ENCODE measurements at places on chromosomes 12 and 14.

GRCh38 chr12:12278899-12279298 lies 12.1 kb upstream of the LRP6 start:
- no peak for DNase-seq

DNA sequence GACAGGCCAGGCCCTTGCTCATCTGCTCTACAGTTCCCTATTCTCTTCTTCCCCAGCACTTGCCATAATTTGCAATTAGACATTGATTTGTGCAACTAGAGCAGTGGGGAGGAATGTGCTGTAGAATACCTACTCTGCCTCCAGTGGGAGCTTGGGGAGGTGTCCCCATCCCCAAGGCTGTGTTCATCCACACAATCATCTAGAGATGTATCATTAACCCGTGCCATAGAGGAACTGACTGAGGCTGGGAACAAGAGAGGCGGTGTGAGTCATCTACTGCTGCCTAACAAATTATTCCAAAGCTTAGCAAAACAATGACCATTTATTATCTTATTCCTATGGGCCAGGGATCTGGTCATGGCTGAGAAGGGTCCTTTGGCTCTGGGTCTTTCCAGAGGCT lies 5.1 kb upstream of the OTUB2 start:
- peak; percentile 78 for DNase-seq

DNA sequence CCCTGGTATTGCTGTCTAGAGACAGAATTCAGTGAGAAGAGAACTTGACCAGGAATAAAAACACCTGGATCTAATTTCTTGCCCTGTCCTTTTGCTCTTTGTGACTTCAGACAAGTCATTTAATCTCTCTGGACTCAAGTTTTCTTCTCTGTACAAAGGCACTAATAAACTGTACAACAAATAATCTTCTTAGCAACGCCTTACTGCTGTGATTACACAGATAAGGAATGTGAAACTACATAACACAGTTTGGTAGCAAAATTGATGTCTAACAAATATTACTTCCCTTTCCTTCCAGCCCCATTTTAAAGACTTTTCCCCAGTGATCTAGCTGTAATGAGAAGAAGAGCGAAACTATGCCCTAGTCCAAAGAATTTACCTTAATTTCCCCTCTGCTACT lies 69.3 kb downstream of the BCAT1 start:
- DNase-seq: no peak

DNA sequence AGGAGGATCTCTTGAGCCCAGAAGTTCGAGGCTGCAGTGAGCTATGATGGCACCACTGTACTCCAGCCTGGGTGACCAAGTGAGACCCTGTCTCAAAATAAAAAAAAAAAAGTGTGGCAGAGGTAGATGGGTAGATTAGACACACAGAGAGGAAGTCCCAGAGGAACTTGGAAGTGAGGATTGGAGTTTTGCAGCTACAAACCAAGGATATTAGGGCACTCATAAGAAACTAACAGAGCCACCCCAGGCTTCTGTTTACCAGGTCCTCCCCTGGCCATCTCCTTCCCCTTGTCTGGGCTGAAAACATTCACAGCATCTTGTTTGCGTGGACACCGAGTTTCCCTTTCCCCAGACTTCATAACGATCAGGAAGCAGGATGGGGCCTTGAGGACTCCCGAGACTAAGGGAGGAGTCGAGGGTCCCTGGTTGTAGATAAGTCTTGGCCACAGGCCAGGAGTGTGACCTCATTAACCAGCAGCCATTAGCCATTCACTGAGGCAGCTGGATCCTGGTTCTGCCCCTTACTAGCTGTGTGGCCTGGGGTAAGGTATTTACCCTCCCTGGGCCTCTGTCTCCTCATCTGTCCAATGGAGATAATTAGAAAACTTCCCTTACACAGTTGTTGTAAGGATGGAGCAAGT lies 2.1 kb downstream of the MAP1LC3B2 start:
- DNase-seq: no peak

DNA sequence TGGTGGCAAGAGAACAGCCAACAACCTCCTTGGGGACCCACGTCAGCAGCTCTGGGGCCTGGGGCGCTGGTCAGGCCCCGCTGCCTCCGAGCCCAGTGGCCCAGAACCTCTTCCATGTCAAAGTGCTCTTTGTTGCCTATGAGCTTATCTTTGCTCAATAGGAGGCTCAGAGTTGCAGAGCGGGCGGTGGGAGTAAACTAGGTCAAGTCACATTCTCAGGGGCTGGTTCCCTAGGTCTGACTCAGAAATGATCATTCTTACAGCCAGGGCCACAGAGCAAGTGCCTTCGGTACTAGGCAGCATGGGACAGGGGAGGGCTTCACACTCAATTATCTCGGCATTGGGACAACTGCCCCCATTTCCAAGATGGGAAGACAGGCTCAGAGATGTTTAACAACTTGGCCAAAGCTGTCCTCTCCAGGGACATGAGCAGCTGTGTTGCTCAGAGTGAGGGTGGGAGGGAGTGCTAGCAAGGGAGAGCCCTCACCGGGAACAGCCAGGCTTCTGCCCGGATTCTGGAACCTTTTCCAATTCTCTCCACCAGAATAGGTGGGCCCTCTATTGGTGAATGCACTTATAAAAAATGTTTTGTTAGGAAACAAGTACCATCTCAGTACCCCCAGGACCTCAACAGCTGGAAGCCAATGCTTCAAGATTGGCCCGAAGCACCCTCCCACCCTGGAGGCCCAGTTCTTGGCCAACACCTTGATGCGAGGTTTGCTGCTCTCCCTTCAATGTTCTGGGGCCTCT lies 11.9 kb downstream of the SLC25A29 start:
- no peak for DNase-seq

GRCh38 chr12:89846473-89847055 lies 137.9 kb upstream of the ATP2B1 start:
- peak; percentile 85 for DNase-seq

GRCh38 chr12:44503329-44503728 lies 372.8 kb downstream of the NELL2 start:
- no peak for DNase-seq

DNA sequence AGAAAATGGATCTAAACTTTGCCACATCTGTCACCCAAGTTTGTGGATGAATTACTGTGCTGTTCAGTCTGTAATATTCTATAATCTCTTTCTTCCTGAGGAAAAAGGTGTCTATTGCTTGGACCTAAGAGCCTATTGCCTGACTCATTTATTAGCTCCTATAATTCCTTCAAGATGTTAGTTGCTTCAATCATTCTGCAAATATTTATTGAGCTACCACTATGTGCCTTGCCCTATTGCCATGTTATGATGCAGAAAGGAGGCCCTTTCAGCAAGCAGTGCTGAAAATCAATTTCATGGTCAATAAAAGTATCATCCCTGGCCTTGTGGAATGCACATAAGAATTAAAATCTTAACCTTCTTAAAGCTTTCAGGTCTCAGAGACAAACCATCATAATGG lies 113.6 kb downstream of the CCER1 start:
- DNase-seq: no peak

DNA sequence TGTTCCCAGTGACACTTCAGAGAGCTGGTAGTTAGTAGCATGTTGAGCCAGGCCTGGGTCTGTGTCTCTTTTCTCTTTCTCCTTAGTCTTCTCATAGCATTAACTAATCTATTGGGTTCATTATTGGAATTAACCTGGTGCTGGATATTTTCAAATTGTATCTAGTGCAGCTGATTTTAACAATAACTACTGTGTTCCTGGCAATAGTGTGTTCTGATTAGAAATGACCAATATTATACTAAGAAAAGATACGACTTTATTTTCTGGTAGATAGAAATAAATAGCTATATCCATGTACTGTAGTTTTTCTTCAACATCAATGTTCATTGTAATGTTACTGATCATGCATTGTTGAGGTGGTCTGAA lies 3.0 kb downstream of the FOS start:
- DNase-seq: no peak

GRCh38 chr12:107064687-107065086 lies 28.7 kb downstream of the CRY1 start:
- DNase-seq: no peak

DNA sequence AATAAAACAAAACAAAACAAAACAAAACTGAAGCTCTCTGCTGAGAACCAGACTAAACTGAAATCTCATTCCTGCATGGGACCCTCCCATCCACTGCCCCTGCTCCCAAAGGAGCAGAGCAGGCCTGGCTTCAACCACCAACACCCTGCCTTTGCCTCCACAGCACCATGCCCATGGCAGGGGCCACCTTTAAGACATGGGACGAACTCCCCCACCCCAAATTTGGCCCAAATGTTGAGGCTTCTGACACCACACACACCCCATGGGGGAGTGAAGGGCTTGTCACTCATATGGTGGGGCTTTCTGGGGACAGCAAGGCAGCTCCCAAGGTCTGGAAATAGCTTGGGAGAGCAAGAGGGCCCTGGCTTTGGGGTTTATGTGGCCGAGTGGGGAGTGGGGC lies 177.2 kb downstream of the KIF26A start:
- no peak for DNase-seq

DNA sequence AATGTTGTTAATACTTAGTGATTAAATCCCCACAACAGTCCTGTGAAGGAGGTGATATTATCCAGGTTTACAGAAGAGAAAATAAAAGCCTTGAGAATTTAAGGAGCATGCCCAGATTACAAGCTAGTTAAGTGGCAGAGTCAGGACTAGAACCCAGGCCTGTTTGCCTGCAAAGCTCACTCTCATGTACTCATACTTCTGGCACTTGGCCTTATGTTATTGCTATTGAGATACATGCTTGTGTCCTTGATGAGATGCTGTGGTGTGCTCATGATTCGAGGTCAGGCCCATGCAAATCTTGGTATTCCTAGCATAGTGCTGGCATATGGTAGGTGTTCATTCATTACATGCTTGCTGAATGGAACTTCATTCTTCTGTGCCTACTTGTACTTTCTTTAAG lies 7.6 kb upstream of the EID3 start:
- no peak for DNase-seq

GRCh38 chr12:117227000-117227653 lies 36.9 kb upstream of the FBXO21 start:
- DNase-seq: no peak

GRCh38 chr12:104990950-104991349 lies 4.8 kb downstream of the NOPCHAP1 start:
- no peak for DNase-seq

GRCh38 chr12:123971449-123971769 lies 1.2 kb downstream of the CCDC92 start:
- DNase-seq: no peak

DNA sequence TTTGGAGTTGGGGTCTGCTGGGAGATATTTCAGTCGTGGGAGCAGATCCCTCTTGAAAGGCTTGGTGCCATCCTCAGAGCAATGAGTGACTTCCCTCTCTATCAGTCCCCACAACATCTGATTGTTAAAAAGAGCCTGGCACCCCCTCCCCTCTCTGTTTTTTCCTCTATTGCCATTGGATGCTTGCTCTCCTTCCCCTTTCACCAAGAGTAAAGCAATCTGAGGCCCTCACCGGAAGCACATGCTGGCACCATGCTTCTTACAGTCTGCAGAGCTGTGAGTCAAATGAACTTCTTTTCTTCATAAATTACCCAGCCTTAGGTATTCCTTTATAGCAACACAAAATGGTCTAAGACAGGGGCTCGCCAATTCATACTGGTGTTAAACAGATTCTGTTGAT lies 99.1 kb upstream of the CCND2 start:
- peak; percentile 32 for DNase-seq

DNA sequence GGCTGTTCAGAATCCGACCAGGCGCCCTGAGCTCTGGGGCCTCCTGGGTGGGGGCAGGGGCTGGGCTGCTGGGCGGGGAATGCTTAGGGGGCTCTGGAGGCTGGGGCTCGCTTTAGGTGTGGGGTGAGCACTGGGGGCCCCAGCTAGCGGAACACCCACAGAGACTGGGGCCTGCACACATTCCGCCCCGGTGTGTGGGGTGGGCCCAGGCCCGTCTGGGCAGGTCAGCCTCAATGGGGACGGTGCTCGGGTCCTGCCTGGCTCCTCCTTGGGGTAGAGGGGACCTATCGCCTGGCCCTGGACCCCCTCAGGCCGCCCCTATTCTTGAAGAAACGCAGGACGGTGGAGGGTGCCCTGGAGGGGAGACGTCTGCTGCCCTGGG lies 364.8 kb downstream of the TMEM121 start:
- DNase-seq: no peak

GRCh38 chr12:120094485-120094884 lies 22.1 kb downstream of the RAB35 start:
- DNase-seq: no peak

GRCh38 chr12:75635606-75636444 lies 124.4 kb upstream of the KRR1 start:
- peak; percentile 10 for DNase-seq

DNA sequence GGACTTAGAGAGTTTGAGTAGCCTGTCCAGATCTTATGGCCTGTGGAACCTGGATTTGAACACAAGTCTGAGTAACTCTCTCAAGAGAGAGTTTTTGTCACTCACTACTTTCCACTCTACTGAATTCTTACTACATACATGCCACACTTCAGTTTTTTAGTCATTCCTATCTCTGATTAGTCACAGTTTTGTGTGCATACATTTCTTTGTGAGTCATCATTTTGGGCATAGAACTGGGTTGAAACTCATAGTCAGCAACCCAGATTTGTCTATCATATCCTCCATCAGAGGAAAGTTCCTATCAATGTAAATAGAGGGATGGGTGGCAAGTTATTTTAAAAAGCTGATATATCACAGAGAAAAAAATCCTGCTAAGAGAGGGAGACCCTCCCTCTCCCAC lies 42.9 kb downstream of the FLRT2 start:
- no peak for DNase-seq

- peak; percentile 84 for DNase-seq
Measured at GRCh38 chr14:21557084-21557901, 22.6 kb downstream of the OR10G3 start.

DNA sequence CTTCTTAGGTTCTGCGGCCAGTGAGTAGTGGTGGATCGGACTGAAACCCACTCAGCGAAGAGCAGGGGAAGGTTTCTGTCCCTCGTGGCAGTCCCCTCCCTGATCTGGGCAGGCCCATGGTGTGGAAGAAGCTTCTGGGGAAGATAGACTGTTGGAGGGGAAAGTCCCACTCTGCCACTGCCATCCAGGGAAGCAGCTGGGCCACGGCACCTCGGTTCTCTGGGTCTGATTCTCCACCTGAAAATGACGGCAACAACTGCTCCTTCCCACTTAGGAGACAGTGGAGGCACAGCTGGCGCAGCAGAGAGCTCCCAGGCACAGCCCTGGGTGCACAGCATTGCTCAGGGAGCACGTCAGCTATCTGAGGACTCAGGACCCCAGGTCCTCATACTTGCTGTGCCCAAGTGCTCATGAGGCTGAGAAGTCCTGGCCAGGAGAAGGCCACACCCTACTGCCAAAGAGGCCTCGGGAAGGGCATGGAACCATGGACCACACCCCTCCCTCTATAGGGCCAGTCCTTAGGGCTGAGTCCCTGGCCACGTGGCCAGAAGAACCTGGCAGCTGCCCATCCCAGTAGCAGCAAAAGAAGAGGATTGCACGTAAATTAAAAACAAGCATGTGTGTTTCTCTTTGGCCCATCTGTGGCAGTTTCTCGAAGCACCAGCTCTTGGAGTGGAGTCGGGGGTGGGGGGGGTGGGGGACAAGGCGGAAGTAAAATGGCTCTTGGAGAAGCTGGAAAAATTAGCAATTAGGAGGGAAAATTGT lies 85.3 kb upstream of the BCL11B start:
- DNase-seq: no peak

- peak; percentile 21 for DNase-seq
Measured at GRCh38 chr12:124480469-124481256, 86.7 kb downstream of the NCOR2 start.
